Hepatocyte (in vitro differentiated cells): ENCODE measurements at places on chromosomes 4 and X.
A peak's percentile ranks its signal among the peaks of the same experiment; 100 is the strongest.

DNA sequence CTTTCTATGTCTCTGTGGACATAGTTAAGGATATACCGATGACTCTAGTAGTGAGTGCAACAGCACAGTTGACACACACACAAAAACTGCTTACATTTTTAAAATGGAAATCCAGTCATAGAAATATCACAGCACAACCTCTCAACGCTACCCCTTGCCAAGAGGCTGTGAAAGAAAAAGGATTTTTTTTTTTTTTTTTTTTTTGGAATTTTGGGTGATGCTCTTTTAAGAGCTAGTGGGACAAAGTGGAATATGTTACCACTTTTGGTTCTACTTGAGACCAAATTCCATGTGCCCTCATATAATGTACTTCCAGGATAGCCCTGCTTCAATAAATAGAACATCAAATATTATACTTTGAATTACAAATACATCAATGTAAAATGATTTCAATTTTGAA, 381.1 kb upstream of the MAGEB2 start:
- DNase-seq: no peak

DNA sequence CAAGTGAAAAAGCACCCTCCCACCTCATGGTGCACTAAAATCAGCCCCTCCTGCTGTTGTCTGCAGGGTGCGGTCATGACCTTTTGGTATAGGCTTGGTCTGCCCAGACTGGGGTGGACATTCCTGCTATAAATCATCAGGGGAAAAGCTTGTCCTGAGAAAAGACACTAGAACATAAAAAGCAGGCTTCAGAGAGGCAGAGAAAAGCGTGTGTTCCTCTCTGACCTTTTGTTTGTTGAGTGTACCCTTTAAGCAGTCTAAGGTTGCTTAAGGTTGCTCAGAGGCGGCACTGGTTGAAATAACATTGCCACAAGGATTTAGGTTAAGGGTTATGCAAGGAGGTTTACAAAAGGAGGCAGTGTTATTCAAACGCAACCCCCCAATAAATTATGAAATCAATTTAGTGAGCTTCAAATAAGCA, 43.5 kb downstream of the CCDC158 start:
- no peak for DNase-seq

GRCh38 chr4:136476753-136477152, 1055.5 kb downstream of the PCDH18 start:
- DNase-seq: no peak

GRCh38 chrX:68868316-68868715, 39.5 kb downstream of the EFNB1 start:
- no peak for DNase-seq

GRCh38 chrX:101078716-101079598, at the start of gene TMEM35A:
TSS of gene TMEM35A (plus strand) at chrX:101078879. CDS start at chrX:101079003, 124 bp downstream.
- peak; percentile 26 for DNase-seq

DNA sequence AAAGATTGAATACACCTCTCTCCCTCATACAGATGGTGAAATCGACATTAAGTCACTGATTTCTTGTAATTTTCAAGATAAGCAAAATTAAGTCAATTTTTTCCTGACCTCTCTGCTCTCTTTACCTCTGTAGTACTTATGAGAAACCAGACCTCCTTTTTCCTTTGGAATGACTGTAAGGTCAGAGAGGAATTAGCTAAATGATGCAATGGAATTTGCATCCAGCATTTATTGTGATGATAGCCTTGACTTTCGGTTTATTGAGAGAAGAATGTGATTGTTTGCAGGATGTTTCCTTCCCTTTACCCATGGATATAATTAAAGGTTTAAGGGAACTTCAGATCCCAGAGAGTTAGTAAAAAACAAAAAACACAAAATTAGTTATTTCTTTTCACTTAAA, 22.4 kb downstream of the STK26 start:
- DNase-seq: no peak

DNA sequence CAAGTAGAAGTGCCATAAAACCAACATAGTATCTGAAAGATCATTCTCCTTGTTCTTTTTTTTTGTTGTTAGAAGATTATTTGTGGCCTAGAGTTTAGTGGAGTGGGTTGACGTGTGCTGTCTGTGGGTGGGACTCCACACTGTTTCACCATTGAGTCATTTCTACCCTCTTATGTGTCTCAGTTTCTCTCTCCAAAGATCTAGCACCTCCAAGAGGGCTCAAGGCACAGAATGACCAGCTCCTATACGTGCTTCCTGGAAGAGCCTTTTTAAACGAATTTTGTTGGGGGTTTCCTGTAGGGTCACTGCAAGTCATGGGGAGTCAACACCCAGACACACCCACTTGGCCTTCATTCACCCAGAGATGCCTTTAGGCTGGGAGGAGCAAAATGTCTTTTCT, 150.1 kb downstream of the KLF8 start:
- no peak for DNase-seq

GRCh38 chrX:41382714-41383645, 49.0 kb downstream of the DDX3X start:
- peak; percentile 56 for DNase-seq

DNA sequence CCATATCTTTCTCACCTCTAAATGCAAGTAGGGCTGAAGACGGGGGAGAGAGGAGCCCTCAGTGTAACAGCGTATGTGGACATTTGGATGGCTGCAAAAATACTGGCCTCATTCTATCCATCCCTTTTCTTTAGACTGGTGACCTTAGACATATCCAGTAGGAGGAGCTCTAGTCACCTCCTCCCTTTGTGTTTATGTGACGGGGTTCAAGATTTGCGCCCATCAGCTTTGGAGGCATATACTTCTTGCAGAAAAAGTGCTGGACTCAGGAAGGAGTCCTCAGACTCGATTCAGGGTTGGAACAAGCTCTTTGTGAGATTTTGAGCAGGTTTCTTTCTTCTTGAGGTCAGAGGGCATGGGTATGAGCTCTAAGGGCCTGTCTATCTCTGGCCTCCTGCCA, 86.2 kb downstream of the MAMLD1 start:
- DNase-seq: no peak

GRCh38 chr4:112648263-112649054, 11.5 kb downstream of the LARP7 start:
- no peak for DNase-seq

- no peak for DNase-seq
Observed at GRCh38 chrX:45011131-45011530, 138.1 kb downstream of the KDM6A start.

DNA sequence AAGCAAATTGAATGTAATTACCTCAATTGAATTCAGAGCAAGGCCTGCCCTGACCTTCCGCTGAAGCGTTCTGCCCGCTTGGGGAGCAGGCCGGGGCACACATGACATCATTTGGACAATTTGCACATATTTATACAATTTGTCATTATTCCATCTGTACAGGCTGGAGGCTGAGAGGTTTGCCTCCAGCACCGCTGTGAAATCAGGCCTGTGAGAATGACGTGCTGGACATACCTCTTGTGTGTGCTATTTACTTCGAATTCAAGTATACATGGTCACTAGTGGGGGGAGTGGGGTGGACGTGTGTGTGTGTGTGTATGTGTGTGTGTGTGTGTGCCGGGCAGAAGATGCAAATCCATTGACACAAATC, 285.6 kb downstream of the SHOX start:
- no peak for DNase-seq
